ENCODE measurements at places on chromosomes 5 and 9.

GRCh38 chr5:109762821-109763220 is 73.1 kb downstream of the MAN2A1 start:
- DNase-seq: no peak

- DNase-seq: no peak
Observed at GRCh38 chr5:104456122-104456521, 893.5 kb upstream of the NUDT12 start.

- no peak for DNase-seq
Observed at GRCh38 chr5:79020861-79021561, 35.9 kb upstream of the ARSB start.

DNA sequence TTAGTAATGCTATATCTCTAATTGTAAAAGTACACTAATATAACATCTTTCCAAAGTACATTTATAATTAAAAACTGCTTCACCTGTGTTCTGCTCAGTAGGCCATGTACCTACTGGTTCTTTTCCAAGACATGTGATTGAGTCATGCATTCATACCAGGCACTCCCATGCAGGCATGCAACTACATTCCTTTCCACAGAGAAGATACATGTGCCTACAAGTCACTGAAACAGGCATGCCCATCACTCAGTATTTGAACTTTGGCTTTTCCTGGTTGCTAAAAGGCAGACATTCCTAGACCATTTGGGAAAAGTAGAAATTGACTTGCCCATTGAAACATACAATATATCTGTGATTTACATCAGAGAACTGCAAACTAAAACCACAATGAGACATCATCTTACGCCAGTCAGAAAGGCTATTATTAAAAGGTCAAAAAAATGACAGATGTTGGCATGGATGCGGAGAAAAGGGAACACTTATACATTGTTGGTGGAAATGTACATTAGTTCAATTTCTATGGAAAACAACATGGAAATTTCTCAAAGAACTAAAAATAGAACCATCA is 148.3 kb upstream of the MOCS2 start:
- no peak for DNase-seq

DNA sequence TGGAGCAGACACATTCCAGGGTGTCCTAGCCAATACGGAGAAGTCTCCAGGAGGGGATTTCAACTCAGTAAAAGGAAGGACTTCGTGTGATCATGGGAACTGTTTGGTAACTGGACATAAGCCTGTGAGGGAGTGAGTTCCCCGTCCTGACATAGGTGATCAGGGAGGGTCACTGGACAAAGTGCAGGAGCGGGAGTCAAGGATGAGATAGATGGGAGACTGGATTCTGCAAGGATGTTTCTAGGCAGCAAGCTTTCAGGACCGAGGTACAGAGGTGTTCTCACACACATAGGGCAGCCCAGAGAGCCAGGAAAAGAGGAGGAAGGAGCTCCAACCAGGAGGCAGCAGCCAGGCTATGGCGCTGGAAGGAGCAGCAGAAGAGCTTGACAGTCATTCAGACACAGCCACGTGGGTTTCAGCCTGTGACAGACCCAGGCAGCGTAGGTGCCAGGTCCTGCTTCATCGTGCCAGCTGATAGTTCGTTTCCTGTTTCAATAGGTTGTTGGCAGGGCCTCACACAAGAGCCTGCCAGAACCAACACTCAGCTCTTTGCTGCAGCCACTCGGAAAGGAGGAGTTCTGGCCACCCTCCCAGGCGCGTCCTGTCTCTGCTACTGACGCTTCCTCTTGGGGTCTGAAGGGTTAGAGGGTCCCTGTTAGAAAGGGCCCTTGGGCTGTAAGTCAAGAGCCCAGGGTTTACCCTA is 84.1 kb downstream of the AMBP start:
- no peak for DNase-seq

- no peak for DNase-seq
Observed at GRCh38 chr5:9356351-9356825, 189.5 kb downstream of the SEMA5A start.

- DNase-seq: no peak
Observed at GRCh38 chr9:18857769-18858168, 175.2 kb downstream of the SAXO1 start.
